ENCODE measurements at places on chromosomes 2 and 18.
A peak's percentile ranks its signal among the peaks of the same experiment; 100 is the strongest.

DNA sequence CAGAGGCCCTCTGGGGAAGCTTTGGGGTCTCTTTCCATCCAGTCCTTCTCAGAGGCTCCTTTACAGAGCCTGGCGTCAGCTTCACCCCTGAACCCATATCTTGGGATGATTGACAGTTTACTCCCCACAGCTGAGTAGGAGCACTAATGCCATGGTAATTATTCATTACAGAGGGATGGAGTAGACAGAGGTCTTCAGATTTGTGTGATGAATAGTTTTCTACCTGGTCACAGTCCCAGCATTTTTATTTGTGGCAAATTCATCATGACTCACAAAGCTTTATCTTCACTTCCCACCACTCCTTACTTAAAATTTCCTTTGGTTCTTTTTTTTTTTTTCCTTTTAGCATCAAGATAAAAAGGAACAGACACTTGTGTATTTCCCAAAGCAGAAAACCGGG lies 104.2 kb downstream of the CCDC85A start:
- no peak for DNase-seq

- no peak for DNase-seq
These were observed 266.6 kb upstream of the CYP26B1 start for GRCh38 chr2:72414137-72414760.

DNA sequence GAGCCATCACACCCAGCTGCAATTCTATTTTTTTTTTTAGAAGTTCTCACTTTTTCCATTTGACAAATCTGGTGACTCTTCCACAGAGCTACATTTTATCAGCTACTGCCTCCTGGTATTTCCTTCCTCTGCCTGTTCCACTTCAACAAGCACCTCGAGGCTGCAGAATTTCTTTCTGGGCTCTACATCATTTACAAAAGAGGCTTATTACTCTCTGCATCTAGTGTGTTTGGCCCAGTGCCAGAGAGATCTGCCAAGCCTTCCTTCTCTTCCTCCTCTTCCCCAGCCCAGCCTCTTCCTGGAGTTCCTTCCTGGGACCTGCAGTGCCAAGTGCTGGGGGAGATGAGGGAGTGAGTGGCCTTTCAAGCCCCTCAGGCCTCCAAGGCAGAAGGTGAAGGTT lies 119.6 kb upstream of the ITGA6 start:
- no peak for DNase-seq

DNA sequence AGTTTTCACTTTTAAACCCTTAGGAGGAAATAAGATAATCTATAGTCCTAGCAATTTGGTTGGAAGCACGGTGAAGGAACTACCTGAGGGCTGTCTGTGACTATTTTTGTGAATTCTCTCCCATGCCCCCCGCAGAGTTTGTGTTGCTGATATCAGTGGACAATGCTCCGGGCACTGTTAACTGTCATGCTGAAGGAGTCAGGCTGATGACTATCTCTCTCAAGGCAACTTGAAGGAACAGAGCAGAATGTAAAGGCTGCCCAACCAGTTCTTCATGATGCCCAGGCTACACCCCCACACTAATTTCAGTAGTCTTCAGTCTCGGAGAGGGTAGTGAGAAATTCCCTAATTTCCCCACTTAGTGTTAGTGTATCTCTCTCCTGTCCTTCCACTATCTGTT lies 21.6 kb upstream of the RAB6C start:
- no peak for DNase-seq

DNA sequence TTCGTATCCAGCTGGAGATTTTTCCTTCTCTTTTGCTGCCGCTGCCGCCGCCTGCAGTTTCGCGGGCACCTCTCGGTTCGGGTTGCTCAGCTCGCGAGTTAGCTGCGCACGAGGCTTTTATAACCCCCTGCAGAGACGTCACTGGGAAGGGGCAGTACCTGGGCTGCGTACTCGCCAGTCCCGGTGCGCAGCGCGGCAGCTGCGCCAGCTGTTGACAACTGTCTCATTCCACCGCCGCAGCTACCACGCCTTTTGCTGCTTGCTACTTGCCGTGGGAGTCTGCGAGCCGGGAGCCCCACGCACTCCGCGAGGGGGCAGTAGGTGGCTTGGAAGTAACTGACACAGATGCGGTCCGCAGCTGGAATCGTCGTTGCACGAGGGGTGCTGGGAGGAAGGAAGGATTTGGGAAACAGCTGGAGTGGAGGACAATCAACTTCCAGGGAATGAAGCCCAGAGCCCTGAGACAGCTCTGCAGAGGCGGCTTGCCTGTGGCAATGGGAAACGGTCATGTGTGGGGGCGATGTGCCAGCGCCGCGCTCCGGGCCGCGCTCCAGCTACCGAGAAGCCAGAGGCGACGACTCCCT lies at the start of gene TACR1:
TACR1 (minus strand) TSS at position 93 of the 584 bp plus-strand sequence. CDS start 586 bp downstream, outside the sequence.
- DNase-seq = peak; percentile 85

GRCh38 chr2:238227587-238228032 lies 12.2 kb downstream of the HES6 start:
- no peak for DNase-seq

GRCh38 chr18:13493079-13493478 lies 233.3 kb downstream of the FAM210A start:
- DNase-seq = no peak

GRCh38 chr2:27942612-27943547 lies 52.4 kb downstream of the BABAM2 start:
- DNase-seq = no peak

- DNase-seq = no peak
These were observed 399.8 kb upstream of the ST6GAL2 start for GRCh38 chr2:107285621-107286299.

DNA sequence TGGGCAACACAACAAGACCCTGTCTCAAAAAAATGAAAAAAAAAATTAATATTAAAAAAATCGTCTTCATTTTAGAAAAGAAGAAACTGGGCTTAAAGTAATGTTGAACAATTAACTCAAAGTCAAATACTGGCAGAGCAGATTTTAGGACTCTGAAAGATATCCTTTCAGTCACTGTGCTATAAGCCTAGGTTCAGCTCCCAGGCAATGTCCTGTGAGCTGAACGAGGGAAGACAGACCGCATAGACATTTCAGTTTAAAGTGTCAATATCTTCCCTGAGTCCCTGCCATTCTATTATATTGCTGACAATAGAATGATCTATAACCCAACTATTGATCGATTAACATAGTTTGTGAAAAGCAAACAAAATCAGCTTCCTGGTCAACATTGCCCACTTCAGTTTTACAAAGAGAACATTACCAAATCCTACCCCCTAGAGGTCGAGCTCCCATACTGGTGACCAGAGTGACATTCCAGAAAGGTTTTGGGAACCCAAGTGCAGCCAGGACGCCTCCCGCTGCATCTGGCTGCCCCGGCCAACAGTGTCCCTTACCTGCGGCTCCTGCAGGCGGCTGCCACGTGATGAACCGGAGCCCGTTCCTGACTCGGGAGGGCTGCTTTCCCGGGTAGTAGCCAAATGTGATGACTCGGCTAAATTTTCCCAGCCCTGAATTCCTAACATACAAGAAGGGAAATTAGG lies 639 bp downstream of the MRO start:
- DNase-seq = peak; percentile 11

DNA sequence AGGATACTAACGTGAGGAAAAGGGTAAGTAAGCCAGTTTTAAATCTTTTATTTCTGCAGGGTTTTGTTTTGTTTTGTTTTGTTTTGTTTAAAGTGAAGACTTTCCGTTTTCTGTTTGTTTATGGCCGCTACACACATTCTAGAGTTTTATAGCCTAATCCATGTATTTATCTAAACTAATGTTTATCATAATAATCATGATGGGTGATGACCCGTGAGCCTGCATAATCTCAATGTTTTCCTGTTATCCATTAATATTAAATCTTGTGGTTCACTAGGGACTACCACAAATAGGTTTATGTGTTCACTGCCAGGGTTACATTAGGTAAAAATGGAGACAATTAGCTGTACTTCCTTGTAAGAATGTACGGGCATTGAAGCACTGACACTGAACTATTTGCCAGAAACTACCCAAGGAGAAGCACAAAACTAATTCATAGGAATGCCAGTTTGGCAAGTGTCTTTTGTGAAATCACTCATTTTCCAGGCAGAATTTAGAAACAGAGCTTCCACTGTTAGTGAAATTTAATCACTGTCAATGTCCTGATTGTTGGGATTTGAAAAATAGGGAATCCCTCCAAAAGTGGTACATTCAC lies 574.8 kb downstream of the LRP1B start:
- DNase-seq = no peak

GRCh38 chr18:13338318-13338717 lies 119.8 kb downstream of the LDLRAD4 start:
- no peak for DNase-seq

- DNase-seq = no peak
These were observed 280.7 kb upstream of the VWC2L start for GRCh38 chr2:214130114-214130513.

GRCh38 chr2:184452907-184453306 lies 145.4 kb upstream of the ZNF804A start:
- no peak for DNase-seq

GRCh38 chr2:233248999-233249398 lies 2.5 kb upstream of the ATG16L1 start:
- no peak for DNase-seq

DNA sequence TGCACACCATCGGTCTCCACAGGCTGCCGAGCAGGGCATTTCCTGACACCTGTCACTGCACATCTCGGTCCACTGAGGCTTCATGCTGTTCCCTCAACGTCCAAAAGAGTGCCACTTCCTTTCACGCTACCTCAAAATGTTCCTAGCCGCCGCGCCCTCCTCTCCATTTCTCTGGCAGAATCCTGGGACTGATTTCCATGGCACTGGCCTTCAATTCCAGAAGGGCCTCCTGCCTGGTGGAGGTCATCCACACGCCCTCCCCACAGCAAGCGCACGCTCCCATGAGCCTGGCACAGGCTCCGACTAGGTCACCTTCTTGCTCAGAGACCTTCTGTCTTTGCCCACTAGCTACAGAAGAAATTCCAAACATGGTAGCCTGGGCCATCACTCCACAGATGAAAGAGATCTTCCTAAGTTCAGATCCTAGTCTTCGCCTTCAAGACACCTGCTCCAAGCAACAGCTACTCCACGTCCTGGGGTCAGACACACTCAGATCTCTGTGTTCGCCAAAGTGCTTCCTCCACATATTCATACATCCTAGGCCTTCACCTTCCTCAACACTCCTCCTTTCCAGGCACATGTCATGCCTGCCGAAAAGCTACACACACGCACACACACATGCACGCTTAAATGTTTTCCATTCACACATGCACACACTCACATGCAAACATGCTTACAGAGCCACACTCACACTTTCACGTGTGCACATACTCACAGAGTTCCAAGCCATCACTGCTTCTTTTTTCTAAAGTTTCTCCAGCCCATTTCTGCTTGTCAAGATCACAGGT lies 94.0 kb downstream of the PXDN start:
- DNase-seq = no peak

- DNase-seq = no peak
These were observed 32.8 kb downstream of the TGFA start for GRCh38 chr2:70520825-70521224.

DNA sequence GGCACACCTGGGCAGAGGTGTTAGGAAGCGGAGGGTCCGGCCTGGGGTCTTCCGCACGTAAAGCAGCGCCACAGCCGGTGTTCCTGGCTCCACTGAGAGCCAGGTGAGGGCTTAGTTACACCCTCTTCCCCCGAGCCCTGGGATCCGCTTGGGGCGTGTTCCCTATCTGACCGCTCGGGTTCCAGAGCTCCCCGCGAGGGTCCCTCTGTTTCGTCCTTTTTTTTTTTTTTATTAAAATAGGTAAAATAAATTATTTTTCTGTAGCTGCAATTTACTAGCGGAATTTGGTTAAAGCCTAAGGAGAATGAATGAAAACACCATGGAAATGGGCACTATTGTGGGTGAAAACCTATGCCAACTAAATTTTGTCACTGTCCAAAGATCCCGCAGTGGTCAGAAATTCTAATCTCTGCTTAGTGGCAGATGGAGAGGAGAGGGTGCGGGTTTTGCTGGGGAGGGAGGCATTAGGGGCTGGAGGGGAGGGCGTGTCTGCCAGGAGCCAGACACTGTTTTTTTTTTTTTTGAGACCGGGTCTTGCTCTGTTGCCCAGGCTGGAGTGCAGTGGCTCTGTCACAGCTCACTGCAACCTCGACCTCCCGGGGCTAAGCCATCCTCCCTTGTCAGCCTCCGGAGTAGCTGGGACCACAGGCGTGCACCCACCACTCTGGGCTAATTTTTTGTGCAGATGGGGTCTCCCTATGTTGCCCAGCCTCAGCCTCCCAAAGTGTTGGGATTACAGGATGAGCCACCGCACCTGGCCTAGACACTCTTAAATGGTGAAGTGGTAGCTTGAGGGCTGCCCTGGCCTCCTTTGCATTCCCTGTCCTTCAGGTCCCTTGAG lies 834 bp downstream of the PDCL3 start:
- DNase-seq = no peak

- DNase-seq = no peak
These were observed 20.2 kb downstream of the SANBR start for GRCh38 chr2:61085883-61086282.

- DNase-seq = no peak
These were observed 32.3 kb downstream of the CCNT2 start for GRCh38 chr2:134950886-134951285.

GRCh38 chr2:30421604-30422443 lies 25.2 kb upstream of the LCLAT1 start:
- no peak for DNase-seq

DNA sequence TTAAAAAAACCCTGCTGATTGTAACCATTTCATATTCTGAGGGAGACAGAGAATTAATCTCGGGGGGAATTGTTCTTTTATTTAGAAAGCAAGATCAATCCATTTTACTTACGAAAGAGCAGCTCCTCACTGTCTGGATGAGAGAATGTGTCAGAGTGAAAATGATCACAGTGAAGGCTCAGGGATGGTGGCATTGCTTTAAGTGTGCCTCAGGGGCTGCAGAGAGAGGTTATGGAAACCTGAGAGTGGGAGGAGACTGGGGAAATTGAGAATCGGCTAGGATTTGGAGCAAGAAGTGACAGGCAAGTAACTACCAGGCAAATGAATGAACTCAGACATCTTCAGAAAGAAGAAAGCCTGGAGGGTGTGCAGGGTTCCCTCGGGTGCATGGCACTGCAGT lies 34.2 kb downstream of the MRPL35 start:
- DNase-seq = no peak

DNA sequence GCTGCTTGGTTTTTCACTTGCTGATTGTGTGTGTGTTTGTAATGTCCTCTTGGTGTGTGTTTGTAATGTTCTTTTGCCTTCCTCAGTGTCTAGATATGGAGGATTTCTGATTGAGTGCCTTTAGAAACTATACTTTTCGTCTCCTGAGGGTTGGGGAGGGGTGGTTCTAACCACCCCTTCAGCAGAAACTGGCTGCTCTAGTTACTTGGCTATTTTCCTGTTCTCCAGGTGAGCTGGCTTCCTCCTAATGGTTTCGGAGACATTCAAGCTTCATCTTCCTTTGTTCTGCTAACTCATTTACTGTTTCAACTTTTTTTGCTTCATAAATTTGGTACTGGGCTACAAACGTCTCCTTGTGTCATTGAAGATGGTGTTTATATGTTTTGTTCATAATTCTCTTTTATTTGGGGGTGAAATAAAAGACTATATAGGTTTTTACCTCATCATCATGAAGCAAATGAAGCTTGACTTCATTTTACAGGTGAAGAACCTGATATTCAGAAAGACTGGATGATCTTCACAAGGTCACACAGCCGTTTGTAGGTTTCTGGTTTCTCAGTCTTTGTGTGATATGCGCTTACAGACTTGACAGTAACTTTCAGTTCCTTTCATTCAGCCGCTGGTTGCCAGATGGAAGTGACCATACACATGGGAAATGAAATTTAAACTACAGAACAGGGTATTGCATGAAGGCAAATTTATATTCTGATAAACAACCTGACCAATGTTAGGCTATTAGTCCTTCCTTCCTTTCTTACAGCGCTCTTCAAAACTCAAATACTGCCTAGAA lies 238.5 kb downstream of the GALR1 start:
- DNase-seq = no peak

All from AG08396 (cell line).